ENCODE measurements at places on chromosomes 4 and X.

GRCh38 chr4:89000844-89001360 lies 56.1 kb downstream of the FAM13A start:
- no peak for DNase-seq

- no peak for DNase-seq
These were observed 238.5 kb downstream of the EVC2 start for GRCh38 chr4:5469861-5470260.

GRCh38 chr4:5759236-5760075 lies 48.5 kb downstream of the EVC start:
- no peak for DNase-seq

DNA sequence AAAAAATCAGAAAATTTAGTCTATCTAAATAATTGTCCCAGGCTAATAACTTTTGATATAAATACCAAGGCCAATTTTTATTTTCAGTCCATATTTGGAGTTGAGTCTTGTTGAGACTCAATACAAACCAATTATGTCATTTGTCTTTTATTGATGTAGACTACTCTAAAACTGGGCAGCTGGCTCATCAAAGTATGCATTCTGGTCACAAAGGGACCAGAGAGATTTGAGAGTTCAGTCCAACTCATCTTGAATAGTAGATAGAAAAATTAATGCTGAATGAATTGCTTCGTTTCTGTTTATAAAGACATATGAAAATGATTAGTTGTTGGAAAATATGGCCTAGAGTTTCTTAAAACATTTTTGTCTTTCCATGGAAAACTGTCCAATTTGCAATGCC lies 412.5 kb upstream of the KLHL4 start:
- DNase-seq, result no peak

GRCh38 chr4:73661646-73662119 lies 41.4 kb upstream of the RASSF6 start:
- DNase-seq, result no peak

Measured in AML-193 (cell line).